ENCODE measurements at places on chromosomes 11 and 22. TPM values are rescaled to one million over a fixed set of nuclear protein-coding genes. Genes with fewer than 3 reads are reported as not detected.

Gene TRPM5
- total RNA-seq = under 0.01 TPM

Gene CCDC81
- 6.7 TPM for total RNA-seq

Gene MS4A12
- not detected for total RNA-seq

Gene C1QTNF5
- total RNA-seq = 6.0 TPM

Gene GAS2L1
- total RNA-seq = 6.5 TPM

Gene APOL1
- total RNA-seq = 0.92 TPM

Gene SLC17A6
- total RNA-seq = 134 TPM

Gene SHANK2
- 44.1 TPM for total RNA-seq

Gene CSF2RB
- total RNA-seq = 0.92 TPM

All from diencephalon (tissue), 1 donor.